ENCODE measurements at places on chromosomes 6 and 20.

- DNase-seq = no peak
Measured at GRCh38 chr20:57180954-57181353, 85.5 kb downstream of the BMP7 start.

GRCh38 chr20:32391003-32391402 lies 32.9 kb downstream of the ASXL1 start:
- DNase-seq = no peak

DNA sequence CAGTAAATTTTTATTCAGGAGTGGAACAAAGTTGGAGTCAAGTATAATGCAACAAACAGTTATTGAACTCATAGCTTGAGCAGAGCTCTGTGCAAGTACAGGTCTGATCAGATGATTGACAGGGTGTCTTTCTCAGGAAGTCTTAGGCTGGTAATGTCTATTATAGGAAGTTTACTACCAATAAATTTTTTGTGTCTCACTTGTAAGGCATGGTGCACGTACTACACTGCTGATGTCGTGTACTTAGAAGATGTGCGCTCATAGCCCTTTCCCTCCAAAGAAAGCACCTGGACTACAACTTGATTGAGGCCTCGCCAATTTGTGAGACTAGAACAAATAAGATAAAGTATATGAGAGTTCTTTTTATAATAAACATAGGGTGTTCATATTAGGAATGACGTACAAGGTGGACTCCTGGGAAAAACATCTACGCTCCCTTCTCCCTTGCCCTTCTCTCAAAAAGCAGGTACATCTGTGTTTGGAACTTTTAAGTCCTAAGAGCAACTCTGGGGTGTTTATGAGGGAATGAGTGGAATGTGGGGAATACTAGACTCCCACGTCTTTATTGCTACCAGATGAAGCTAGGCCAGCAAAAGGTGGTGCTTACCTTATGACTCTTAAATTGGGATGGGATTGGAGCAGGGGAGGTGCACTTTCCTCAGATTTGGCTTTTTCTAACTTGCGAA lies 1.5 kb downstream of the NDUFAF5 start:
- no peak for DNase-seq

DNA sequence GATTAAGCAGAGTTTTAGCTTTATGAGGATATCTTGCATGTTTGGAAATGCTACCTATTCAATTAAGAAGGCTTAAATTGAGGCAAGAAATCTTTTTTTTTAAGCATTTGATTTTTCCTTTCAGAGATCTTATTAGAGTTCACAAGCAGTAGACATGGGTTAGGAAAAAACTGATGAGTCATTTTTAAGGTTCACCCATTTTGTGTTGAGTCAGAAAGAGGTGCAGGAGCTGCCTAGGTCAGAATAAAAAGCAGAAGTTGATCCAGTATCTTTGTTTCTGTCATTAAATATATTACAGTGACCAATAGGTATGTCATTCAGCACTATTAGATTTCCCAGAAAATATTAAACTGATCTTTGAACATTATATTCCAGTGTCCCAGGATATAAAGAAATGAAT lies 306.8 kb downstream of the LMBRD1 start:
- DNase-seq = no peak

DNA sequence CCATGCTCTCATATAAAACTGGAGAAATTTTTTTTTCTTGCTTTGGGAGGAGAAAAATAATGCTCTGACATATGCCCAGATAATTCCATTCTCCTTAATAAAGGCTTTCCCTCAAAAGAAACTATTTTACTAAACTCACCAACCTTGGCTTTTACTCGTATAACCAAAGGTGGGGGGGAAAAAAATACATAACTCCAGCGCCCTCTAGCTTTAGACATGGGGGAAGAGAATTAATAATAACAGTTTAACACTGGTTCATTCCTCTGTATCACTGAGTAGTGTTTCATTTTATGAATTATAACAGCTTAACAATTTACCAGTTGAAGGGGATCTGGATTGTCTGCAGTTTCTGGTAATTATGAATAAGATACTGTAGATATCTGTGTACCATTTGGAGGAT lies 1226.1 kb downstream of the GRIK2 start:
- no peak for DNase-seq

GRCh38 chr6:105804424-105804823 lies 281.7 kb upstream of the PRDM1 start:
- no peak for DNase-seq

- DNase-seq = no peak
Measured at GRCh38 chr6:164505425-164505824, 804.0 kb downstream of the C6orf118 start.

DNA sequence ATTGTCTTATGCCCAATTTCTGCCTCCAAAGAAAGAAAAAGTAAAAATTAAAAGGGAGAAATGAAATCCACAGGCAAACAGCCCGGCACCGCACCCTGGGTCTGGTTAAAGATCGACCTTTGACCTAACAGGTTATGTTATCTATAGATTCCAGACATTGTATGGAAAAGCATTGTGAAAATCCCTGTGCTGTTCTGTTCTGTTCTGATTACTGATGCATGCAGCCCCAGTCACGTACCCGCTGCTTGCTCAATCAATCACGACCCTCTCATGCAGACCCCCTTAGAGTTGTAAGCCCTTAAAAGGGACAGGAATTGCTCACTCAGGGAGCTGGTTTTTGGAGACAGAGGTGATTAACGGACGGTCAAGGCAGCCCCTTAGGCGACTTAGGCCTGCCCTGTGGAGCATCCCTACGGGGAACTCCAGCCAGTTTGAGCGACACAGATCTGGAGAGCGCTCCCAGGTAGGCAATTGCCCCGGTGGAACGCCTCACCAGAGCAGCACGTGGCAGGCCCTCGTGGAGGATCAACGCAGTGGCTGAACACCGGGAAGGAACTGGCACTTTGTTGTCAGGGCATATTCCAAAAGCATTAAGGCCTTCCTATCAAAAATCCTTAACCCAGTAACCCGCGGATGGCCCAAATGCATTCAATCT lies 12.0 kb upstream of the HFE start:
- no peak for DNase-seq

GRCh38 chr6:156950531-156950930 lies 173.4 kb downstream of the ARID1B start:
- no peak for DNase-seq

GRCh38 chr6:161686655-161687054 lies 412.8 kb upstream of the AGPAT4 start:
- no peak for DNase-seq

- no peak for DNase-seq
Measured at GRCh38 chr6:114020196-114020595, 49.2 kb upstream of the HDAC2 start.

DNA sequence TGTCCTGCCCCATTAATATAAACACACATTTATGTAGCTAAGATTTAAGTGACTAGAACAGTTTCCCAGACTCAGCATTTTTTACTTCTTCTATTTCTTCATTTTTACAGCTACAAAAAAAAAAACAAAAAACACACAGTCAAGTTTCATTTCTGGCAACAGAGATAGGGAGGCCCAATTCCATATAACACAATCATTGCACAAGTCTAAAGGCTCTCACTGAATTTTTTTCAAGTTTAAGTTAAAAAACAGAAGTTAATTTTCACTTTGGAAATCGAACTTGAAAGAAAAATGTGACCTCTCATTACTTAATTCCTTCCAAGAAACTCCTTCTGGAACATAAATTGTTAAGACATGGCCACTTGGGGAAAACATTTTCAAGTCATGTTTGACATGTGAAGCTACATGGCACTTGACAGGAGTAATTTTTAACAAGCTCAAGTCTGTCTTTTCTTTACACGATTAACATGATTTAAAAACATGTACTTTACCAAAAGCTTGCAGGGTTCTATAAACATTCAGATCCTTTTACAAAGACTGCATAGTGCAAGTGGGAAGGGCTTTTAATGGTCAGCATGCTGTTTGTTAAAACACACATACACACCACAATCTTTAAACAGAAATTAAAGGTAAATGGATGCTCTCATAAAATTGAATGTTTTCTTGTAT lies 100.1 kb upstream of the CCDC28A start:
- no peak for DNase-seq

DNA sequence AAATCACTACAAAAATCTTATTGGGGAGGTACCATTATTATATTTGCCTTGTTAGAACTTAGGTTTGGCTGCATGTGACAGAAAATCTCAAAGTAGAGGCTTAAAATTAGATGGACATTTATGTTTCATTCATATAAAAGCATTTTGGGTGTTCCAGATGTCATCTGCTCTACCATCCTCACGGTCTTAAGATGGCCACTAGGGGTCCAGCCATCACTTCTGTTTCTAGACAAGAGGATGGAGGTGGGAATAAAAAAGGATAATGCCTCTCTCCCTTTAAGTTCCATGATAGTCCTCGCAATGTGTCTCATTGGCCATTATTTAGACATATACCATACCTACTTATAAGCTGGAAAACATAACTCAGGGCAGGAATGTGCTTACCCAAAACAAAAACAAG lies 929.5 kb downstream of the KIF16B start:
- no peak for DNase-seq

DNA sequence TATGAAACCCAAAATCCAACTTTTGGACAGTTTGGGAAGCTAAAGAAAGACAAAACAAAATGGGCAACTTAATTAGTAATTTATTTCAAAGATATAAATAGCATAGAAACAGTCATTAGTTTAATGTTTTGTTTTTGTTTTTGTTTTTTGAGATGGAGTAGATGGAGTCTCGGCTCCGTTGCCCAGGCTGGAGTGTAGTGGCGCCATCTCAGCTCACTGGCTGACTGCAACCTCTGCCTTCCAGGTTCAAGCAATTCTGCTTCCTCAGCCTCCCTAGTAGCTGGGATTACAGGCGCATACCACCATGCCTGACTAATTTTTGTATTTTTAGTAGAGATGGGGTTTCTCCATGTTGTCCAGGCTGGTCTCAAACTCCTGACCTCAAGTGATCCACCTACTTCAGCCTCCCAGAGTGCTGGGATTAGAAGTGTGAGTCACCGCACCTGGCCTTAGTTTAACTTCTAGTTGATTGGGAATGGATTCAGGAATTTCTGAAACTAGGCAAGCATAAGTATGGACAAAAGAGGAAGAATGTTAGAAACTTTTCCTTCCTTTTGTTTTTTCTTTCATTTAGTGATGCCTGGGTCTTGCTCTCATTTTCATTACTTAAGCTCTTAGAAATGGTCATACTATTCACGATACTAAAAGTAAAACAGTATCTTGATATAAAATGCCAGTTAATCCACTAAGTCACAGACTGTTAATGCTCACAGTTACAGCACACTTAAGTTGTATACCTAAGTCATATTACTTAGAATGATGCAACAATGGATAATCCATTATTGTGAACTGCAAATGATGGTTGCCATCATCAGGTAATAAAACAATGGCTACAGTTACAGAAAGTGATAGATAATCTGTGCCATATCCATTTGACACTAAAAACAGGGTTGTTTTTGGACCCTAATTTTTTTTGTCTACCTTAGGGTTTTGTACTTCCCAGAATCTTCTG lies 8.2 kb downstream of the SENP6 start:
- DNase-seq = no peak

Data from activated CD8-positive, alpha-beta memory T cell treated with anti-CD3 and anti-CD28 coated beads for 48 hours (primary cell).